ENCODE measurements at places on chromosomes 4 and X. TPM values are rescaled to one million over a fixed set of nuclear protein-coding genes. Genes with fewer than 3 reads are reported as not detected.

SSX3 gene
- not detected for total RNA-seq

ZFYVE28 gene
- total RNA-seq: 13.6 TPM

XK gene
- total RNA-seq: 3.7 TPM

TET2 gene
- 6.6 TPM for total RNA-seq

CXXC4 gene
- 0.80 TPM for total RNA-seq

PDCL2 gene
- not detected for total RNA-seq

DNA sequence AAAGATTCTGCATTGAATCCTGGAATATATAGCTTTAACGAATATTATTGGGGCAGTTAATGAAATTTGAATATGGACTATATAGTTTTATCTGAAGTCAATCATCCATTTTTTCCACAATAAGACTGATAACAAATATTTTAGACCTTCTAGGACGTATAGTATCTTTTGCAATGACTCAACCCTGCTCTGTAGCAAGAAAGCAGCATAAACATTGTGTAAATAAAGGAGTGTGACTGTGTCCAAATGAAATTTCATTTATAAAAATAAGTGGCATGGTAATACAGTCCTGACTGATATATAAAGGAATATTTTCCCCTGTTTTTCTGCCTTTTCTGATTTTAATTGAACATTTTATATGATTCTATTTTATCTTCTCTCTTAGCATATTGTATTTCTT, 947.7 kb upstream of the SLIT2 start:
- no peak for DNase-seq

GRCh38 chr4:174707902-174708301, 121.1 kb downstream of the GLRA3 start:
- no peak for DNase-seq

DNA sequence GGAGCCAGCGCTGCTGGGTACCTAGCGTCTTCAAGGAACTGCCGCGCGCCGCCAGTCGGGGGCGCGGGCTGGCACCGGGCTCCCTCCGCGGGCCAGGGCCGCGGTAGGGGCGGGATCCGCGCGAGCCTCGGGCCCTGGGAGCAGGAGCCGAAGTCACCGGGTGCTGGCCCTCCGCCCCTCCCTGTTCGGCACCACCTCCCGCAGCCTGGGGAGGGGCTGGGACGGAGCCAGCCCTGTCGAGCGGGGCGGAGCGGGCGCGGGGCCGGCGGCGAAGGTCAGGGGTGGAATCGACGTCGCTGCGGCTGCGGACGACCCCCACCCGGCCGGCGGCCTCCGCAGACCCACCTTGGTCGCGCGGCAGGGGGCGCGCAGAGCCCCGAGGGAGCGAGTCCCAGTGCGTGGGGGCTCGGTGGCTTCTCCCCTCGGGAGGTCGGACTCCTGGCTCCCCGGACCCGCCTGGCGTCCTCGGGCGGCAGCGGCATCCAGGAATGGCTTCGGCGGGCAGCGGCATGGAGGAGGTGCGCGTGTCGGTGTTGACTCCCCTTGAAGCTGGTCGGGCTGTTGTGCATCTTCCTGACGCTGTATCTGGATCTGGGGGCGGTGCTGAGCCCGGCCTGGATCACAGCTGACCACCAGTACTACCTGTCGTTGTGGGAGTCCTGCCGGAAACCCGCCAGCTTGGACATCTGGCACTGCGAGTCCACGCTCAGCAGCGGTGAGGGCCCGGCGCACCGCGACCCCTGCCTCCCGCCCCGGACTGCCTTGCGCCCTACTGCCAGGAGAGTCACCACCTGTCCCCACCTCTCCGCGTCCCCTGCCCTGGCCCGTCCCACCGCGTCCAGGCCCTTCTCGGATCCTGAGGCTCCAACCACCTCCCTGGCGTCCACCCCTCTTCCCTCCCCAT, 50.5 kb upstream of the FAM47C start:
- DNase-seq: peak; percentile 2

GRCh38 chrX:15497865-15498264, 2.7 kb upstream of the BMX start:
- peak; percentile 61 for DNase-seq

GRCh38 chr4:142345924-142346323, 500.2 kb downstream of the INPP4B start:
- DNase-seq: no peak

GRCh38 chr4:107896158-107896645, 35.1 kb upstream of the CYP2U1 start:
- DNase-seq: peak; percentile 97

GRCh38 chr4:56708146-56708545, 27.1 kb upstream of the HOPX start:
- no peak for DNase-seq

Data from PC-9 (cell line).